ENCODE measurements at places on chromosomes 13 and 19. TPM values are rescaled to one million over a fixed set of nuclear protein-coding genes. Genes with fewer than 3 reads are reported as not detected.

GPR32 gene
- not detected for total RNA-seq

POLD1 gene
- 17.2 TPM for total RNA-seq

CIC gene
- 91.6 TPM for total RNA-seq

KANK3 gene
- 3.9 TPM for total RNA-seq

ZNF296 gene
- total RNA-seq: 4.8 TPM

DPF1 gene
- not detected for total RNA-seq

LPAR2 gene
- 32.0 TPM for total RNA-seq

ZSCAN5C gene
- not detected for total RNA-seq

CYSLTR2 gene
- total RNA-seq: 1.9 TPM

BORA gene
- 8.3 TPM for total RNA-seq

MCF2L gene
- 62.4 TPM for total RNA-seq

DNA sequence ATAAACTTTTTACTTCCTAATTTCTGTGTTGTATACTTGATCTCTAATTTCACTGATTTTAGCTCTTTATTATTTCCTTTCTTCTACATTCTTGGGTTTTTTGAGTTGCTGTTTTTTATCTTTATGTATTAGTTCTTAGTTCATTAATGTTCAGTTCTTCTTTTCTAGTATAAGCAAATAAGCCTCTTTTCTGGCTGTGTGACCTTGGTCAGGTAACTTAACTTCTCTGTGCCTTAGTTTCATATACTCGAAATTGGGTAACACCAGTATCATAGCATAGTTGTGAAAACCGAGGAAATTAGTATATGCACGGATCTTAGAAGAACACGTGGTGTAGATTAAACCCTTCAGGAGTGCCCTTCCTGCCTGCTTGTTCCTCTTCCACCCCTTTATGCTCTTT, 130.2 kb upstream of the C1QTNF9B start:
- no peak for DNase-seq
- H3K36me3 ChIP-seq: no peaks in the 10 kb centered on the region
- no peak overlapping the region for H3K4me3 ChIP-seq
- no peaks in the 10 kb centered on the region for H3K27me3 ChIP-seq

GRCh38 chr19:35752746-35753350, 4.0 kb downstream of the HSPB6 start:
- DNase-seq: no peak
- no peaks in the 10 kb centered on the region for H3K27me3 ChIP-seq
- H3K36me3 ChIP-seq: peaks cover 25% of the 10 kb centered on the region
- no peak overlapping the region for H3K4me3 ChIP-seq
- H3K4me1 ChIP-seq: peaks cover 50% of the 10 kb centered on the region

DNA sequence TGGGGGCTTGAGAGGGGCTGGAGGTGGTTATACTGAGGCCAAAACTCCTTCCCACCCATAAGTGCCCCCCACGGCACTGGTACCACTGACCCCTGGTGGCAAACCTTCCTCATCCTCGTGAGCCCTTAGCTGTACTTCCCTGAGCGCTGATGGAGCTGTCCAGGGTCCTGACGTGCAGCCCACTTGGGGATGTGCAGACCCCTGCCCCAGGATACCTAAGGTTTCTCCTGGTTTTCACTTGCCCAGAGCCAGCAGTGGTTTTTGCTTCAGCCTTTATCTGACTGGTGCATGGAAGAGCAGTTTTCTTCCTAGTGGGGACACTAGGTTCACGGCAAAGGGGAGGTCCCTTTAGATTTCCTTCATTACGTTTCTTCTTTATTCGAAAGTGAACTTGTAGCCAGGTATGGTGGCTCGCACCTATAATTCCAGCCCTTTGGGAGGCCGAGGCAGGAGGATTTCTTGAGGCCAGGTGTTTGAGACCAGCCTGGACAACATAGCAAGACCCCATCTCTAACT, 28.7 kb upstream of the KCTD15 start:
- H3K27me3 ChIP-seq: peaks cover 47% of the 10 kb centered on the region
- no peak overlapping the region for H3K27ac ChIP-seq
- no peak overlapping the region for H3K4me3 ChIP-seq
- no peaks in the 10 kb centered on the region for H3K4me1 ChIP-seq
- no peaks in the 10 kb centered on the region for H3K36me3 ChIP-seq
- DNase-seq: no peak

DNA sequence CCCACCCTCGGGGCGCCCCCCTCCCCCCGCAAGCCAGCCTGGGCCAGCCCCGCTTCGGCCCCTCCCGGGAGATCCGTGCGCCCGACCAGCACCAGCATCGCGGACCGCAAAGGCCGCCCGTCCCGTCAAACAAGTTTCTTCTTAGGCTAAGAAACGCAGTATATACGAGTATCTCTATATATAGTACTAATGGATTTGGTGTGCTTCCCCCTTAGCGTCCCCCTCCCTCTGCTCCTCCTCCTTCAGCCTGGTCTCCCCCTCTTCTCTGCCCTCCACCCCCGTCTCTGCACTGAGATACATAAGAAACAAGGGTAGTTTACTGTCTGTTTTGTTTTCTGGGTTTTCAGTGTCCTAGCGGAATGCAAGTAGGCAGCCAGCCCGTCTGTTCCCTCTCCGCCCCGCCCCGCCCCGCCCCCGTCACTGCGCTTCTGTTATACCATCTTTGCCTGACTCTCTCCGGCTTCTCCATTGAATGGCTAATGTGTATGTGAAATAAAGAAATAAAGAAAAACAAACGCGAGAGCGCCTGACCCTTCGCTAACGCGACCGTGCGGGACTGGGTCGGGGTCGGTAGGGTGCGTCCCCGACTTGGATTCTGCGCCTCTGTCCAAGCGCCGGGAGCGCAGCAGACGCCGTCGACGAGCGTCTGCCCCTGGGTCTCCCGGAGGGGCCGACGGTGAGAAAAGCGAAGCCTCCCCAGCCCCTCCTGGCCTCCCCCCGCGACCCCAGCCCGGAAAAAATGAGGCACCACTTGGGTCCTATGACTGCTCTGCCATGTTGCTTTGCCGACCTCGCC, 4.2 kb downstream of the LYL1 start:
- peak overlapping the region; percentile 89 for H3K27ac ChIP-seq
- no peaks in the 10 kb centered on the region for H3K27me3 ChIP-seq
- peaks cover 90% of the 10 kb centered on the region for H3K4me1 ChIP-seq
- peak overlapping the region; percentile 53 for H3K4me3 ChIP-seq

DNA sequence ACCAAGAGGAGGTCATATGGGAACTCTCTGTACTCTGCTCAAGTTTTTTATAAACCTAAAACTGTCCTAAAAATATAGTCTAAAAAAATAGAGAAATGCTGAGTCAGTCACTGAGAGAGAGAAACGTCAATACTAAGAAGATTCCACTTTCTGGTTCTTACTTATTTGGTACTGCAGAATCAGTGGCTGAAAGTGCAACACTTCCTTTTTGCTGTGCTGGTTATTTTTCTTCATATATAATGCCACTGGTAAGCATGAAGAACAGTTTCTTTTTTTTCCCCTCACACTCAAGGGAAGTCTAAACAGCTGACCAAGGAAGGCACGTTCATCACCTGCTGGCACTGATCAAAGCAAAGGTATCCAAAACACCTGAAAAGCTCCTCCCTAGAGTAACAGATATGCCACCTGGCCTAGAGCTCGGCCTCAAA, 44.3 kb upstream of the N4BP2L1 start:
- H3K4me3 ChIP-seq: no peak overlapping the region
- H3K4me1 ChIP-seq: no peaks in the 10 kb centered on the region
- no peaks in the 10 kb centered on the region for H3K36me3 ChIP-seq
- no peak for DNase-seq

- no peak for DNase-seq
- H3K27me3 ChIP-seq: no peaks in the 10 kb centered on the region
- peaks cover 3% of the 10 kb centered on the region for H3K36me3 ChIP-seq
Observed at GRCh38 chr19:45376045-45376724, 5.8 kb upstream of the ERCC2 start.

DNA sequence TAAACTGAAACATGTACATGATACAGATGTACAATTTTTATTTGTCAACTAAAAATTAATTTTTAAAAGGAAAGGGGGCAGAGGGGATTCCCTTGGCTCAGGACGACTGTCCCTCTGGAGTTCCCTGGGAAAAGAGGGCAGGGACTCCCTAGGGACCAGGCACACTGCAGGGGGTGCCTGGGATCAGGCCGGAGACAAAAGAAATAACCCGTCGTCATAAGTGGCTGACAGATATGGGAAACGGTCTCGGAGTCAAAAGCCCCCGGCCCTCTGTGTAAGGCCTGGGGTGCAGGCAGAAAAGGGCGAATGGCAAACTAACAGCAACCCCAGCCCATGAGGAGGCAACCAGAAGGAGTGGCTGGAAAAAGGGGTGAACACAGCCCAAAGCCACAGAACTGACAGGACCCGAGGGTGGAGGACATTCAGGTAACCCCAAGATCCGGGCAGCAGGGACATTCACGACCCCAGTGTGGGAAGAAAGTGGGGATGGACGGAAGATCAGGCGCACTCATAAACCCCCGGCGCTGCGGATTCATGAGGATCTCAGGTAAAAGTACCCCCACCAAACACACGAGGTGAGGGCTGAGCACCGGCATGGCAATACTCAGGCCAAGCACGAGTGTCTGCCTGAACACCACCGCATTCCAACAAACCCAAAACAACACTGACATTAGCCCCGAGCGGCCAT, 6.7 kb downstream of the MLLT1 start:
- peaks cover 95% of the 10 kb centered on the region for H3K4me1 ChIP-seq
- H3K36me3 ChIP-seq: peaks cover 17% of the 10 kb centered on the region
- peak overlapping the region; percentile 90 for H3K27ac ChIP-seq
- no peak for DNase-seq

- no peak overlapping the region for H3K27ac ChIP-seq
- H3K4me3 ChIP-seq: no peak overlapping the region
- no peaks in the 10 kb centered on the region for H3K36me3 ChIP-seq
- H3K4me1 ChIP-seq: no peaks in the 10 kb centered on the region
- no peaks in the 10 kb centered on the region for H3K27me3 ChIP-seq
- DNase-seq: no peak
Observed at GRCh38 chr13:94778986-94779385, 66.6 kb upstream of the SOX21 start.

- no peaks in the 10 kb centered on the region for H3K36me3 ChIP-seq
- no peak overlapping the region for H3K27ac ChIP-seq
- H3K4me1 ChIP-seq: no peaks in the 10 kb centered on the region
- no peak for DNase-seq
Observed at GRCh38 chr13:95279016-95279415, 22.2 kb downstream of the ABCC4 start.

- no peaks in the 10 kb centered on the region for H3K4me1 ChIP-seq
- no peak for DNase-seq
- H3K4me3 ChIP-seq: no peak overlapping the region
- H3K27me3 ChIP-seq: no peaks in the 10 kb centered on the region
- no peak overlapping the region for H3K27ac ChIP-seq
Observed at GRCh38 chr13:31168166-31168565, 6.5 kb upstream of the HSPH1 start.

DNA sequence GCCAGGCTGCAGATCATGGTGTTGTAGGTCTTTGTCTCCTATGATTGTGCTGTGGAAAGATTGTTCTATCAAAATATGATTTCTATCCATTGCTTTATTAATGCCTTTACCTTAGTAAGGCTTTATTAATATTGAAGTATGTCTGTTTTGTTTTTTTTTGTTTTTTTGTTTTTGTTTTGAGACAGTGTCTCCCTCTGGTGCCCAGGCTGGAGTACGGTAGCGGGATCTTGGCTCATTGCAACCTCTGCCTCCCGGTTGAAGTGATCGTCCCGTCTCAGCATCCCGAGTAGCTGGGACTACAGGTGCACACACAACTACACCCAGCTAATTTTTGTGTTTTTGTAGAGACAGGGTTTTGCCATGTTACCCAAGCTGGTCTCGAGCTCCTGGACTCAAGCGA, 7.7 kb downstream of the IRGC start:
- no peaks in the 10 kb centered on the region for H3K27me3 ChIP-seq
- no peak for DNase-seq
- no peak overlapping the region for H3K4me3 ChIP-seq
- H3K36me3 ChIP-seq: peaks cover 9% of the 10 kb centered on the region

DNA sequence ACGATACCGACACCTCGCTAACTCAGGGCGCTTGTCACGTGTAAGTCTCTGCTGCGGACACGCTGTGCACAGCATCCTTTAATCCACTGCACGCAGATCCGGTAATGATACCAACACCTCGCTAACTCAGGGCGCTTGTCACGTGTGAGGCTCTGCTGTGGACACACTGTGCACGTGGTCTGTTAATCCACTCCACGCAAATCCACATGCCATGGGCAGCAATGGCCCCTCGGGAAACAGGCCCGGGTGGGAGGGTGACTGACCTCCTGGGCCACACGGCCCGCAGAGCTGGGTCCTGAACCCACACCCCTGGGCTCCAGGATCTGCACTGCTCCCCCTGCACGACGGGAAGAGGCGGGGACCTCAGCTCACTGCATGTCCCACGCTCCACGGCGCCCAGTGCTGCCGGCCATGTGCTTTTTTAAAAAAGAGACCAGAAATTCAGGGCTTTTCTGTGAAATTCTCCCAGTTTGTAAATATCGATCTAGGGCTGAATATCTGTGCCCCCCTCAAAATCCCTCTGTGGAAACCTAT, 16.1 kb downstream of the SHC2 start:
- no peaks in the 10 kb centered on the region for H3K4me1 ChIP-seq
- no peaks in the 10 kb centered on the region for H3K36me3 ChIP-seq
- H3K4me3 ChIP-seq: no peak overlapping the region
- no peak overlapping the region for H3K27ac ChIP-seq

DNA sequence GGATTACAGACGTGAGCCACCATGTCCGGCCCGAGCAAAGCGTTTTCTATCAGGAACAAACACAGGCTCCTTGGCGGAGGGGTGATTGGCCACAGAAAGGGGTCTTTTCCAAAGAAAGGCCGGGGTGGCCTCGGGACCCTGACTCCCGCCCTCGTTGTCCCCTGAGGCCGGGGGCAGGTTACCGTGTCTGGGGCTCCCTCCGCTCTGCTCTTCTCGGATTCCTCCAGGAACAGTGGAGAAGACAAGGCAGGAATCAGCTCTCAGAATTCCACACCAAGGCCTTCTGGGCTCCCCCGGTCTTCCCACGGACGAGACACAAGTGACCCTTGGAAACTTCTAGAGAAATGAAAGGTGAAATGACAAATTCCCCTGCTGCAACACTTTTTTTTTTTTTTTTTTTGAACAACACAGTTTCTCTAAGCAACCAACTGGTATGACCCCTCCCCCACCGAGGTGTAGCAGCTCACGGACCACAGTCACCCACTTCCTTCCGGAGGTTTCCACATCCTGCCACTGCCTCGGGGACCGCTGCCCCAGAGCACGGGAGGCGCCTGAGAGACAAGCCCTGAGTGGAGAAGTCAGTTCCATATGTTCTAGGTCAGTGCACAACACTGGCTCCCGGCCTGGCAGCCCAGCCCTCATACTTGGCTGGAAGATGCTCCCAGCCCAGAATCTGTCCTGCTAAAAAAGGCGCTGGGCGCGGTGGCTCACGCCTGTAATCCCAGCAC, 11.0 kb downstream of the MOB3A start:
- peak overlapping the region; percentile 30 for H3K4me3 ChIP-seq
- H3K4me1 ChIP-seq: peaks cover 83% of the 10 kb centered on the region
- no peaks in the 10 kb centered on the region for H3K27me3 ChIP-seq
- peak overlapping the region; percentile 36 for H3K27ac ChIP-seq
- H3K36me3 ChIP-seq: peaks cover 18% of the 10 kb centered on the region
- DNase-seq: peak; percentile 86

DNA sequence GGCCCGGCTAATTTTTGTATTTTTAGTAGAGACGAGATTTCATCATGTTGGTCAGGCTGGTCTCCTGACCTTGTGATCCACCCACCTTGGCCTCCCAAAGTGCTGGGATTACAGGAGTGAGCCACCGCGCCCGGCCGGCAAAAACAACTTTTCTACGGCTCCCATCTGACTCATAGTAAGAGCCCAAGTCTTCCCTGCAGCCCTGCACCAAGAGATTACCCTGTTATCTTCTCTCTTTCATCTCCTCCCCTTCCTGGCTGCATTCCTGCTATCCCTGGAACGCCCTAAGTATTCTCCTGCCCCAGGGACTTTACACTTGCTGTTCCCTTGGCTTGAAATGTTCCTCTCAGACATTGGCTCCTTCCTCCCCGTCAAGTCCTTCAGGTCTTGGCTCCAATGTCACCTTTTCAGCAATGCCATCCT, 6.6 kb downstream of the AP2S1 start:
- H3K36me3 ChIP-seq: peaks cover 53% of the 10 kb centered on the region
- H3K4me1 ChIP-seq: peaks cover 36% of the 10 kb centered on the region
- H3K27ac ChIP-seq: no peak overlapping the region
- no peak overlapping the region for H3K4me3 ChIP-seq
